Right lung (tissue), 10 donors: ENCODE measurements at places on chromosomes 1 and 21. TPM values are rescaled to one million over a fixed set of nuclear protein-coding genes. Genes with fewer than 3 reads are reported as not detected.

The SPRR5 gene
- not detected for polyA plus RNA-seq

The SYCP1 gene
- polyA plus RNA-seq, result 0.39 TPM

The OR2T35 gene
- polyA plus RNA-seq, result not detected

The AMPD1 gene
- not detected for polyA plus RNA-seq

The GPR153 gene
- polyA plus RNA-seq, result 27.1 TPM

The PAPPA2 gene
- polyA plus RNA-seq, result 0.61 TPM

The TRIM67 gene
- 0.69 TPM for polyA plus RNA-seq

The BATF3 gene
- 2.2 TPM for polyA plus RNA-seq

The KDF1 gene
- polyA plus RNA-seq, result 6.4 TPM

The OR2AK2 gene
- polyA plus RNA-seq, result not detected

The CDK18 gene
- 20.6 TPM for polyA plus RNA-seq

The MPL gene
- 0.86 TPM for polyA plus RNA-seq

The GSTM1 gene
- 1.5 TPM for polyA plus RNA-seq

The PDC gene
- 0.45 TPM for polyA plus RNA-seq

The CRP gene
- polyA plus RNA-seq, result not detected

The GSTM5 gene
- polyA plus RNA-seq, result 64.5 TPM

The UBE2Q1 gene
- 90.2 TPM for polyA plus RNA-seq

The RNU1-4 gene
- 2.7 TPM for polyA plus RNA-seq

The AMIGO1 gene
- 3.8 TPM for polyA plus RNA-seq

The GBP4 gene
- 23.7 TPM for polyA plus RNA-seq

The ZNF648 gene
- polyA plus RNA-seq, result 0.05 TPM

The ACOT11 gene
- polyA plus RNA-seq, result 12.2 TPM
